ENCODE measurements at places on chromosomes 16 and 17. TPM values are rescaled to one million over a fixed set of nuclear protein-coding genes. Genes with fewer than 3 reads are reported as not detected.

- no peak for DNase-seq
- no peak overlapping the region for H3K27ac ChIP-seq
- no peaks in the 10 kb centered on the region for H3K4me1 ChIP-seq
- no peaks in the 10 kb centered on the region for H3K27me3 ChIP-seq
- peaks cover 8% of the 10 kb centered on the region for H3K36me3 ChIP-seq
These were observed 16.1 kb downstream of the GDE1 start for GRCh38 chr16:19505600-19506303.

DNA sequence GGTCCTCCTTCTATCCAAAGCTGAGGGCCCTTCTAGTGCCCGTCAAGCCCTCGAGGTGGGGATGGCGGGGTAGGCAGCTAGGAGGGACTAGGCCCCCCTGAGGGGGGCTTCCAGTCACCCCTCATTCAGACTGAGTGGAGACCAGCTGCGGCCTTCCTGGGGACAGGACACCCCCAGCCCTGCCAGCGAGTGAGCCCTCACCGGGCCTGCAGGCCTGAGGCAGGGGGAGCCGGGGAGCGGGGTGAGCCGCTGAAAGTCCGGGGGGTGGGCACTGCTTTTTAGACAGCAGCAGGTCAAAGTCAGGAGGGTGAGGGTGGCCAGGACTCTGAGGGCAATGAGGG is 8.7 kb upstream of the KREMEN2 start:
- no peak overlapping the region for H3K4me3 ChIP-seq
- H3K4me1 ChIP-seq: no peaks in the 10 kb centered on the region
- H3K27ac ChIP-seq: no peak overlapping the region
- H3K36me3 ChIP-seq: peaks cover under 1% of the 10 kb centered on the region

DNA sequence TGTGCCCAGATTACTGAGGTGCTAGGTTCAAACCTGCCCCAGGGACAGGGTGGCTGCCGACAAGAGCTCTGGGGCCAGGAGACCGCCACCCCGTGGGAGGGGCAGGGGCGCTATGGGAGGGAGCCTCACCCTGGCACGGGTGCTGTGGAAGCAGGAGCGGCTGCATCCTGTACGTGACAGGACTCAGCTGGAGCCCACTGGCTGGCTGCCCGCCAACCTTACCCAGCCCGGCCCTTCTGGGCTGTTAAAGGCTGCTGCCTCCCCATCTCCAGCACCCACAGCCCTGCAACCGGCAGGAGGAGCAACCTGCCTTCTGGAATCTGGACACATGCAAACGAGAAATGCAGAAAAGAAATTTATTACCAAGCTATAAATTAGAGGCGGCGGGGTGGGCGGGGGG is 11.2 kb downstream of the PAM16 start:
- H3K36me3 ChIP-seq: peaks cover 32% of the 10 kb centered on the region
- no peaks in the 10 kb centered on the region for H3K27me3 ChIP-seq
- DNase-seq: no peak
- no peak overlapping the region for H3K4me3 ChIP-seq

DNA sequence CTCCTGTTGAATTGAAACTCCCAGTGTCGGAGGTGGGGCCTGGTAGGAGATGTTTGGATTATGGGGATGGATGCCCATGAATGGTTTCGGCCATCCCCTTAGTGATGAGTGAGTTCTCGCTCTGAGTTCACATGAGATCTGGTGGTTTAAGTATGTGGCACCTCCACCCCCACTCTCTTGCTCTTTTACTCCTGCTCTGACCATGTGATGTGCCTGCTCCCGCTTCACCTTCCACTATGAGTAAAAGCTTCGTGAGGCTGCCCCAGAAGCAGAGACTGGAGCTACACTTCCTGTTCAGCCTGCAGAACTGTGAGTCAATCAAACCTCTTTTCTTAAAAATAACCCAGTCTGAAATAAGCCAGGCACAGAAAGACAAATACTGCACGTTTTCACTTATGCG is 512.4 kb downstream of the HS3ST4 start:
- H3K27ac ChIP-seq: no peak overlapping the region
- H3K36me3 ChIP-seq: no peaks in the 10 kb centered on the region
- H3K4me3 ChIP-seq: no peak overlapping the region
- H3K4me1 ChIP-seq: no peaks in the 10 kb centered on the region

- DNase-seq: no peak
- no peak overlapping the region for H3K27ac ChIP-seq
- H3K4me1 ChIP-seq: no peaks in the 10 kb centered on the region
- H3K36me3 ChIP-seq: no peaks in the 10 kb centered on the region
These were observed 18.3 kb upstream of the GNA13 start for GRCh38 chr17:65074778-65075250.

- H3K4me3 ChIP-seq: peak within 1 kb of the TSS; percentile 60
- DNase-seq: peak; percentile 98
- no peaks in the 10 kb centered on the region for H3K36me3 ChIP-seq
- H3K27me3 ChIP-seq: no peaks in the 10 kb centered on the region
These were observed at the start of gene CEP131 for GRCh38 chr17:81222906-81223761. Gene CEP131 (minus strand): TSS chr17:81222965. CDS start chr17:81220056, 2,909 bp downstream.

DNA sequence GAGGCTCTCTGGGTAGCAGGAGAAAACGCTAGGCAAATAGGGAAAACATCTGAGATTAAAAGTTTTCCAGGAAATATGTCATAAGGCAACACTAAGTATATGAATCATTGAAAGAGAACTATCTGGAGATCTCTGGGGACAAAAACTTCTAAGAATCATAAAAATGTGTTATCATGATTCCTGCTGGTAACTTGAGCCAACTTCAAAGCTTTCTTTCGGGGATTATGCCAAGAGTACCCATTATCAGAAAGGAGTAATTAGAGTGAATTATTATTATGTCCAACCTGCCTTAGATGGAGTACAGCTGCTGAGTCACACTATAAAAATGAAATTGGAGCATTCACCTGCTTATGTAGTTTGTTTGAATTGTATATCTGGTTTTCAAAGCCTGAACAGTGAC is 488.5 kb upstream of the SOX9 start:
- no peaks in the 10 kb centered on the region for H3K27me3 ChIP-seq
- no peak overlapping the region for H3K4me3 ChIP-seq
- H3K36me3 ChIP-seq: no peaks in the 10 kb centered on the region
- no peak for DNase-seq

DNA sequence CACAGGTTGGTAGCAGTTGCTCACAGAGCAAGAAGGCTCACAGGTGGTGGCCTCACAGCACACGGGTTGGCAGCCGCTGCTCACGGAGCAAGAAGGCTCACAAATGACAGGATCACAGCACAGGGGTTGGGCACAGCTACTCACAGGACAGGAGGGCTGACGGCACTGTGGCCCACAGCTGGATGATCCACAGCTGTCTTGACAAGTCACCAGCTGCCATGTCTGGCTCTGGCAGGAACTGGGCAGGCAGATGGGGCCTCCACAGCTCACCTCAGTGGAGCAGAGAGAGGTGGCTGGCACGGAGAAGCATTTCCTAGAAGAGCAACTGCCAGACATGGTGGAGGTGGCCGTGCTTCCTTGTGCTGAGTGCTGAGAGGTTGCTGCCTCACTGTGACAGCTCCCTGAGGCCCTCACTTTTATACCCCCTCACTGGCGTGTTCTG is at the start of gene KRTAP16-1:
KRTAP16-1 (minus strand) TSS at position 392 of the 442 bp plus-strand sequence; CDS start at position 336, 56 bp downstream.
- no peak for DNase-seq
- H3K27ac ChIP-seq: peak within 1 kb of the TSS; percentile 75
- H3K27me3 ChIP-seq: no peaks in the 10 kb centered on the region

- DNase-seq: no peak
- H3K27me3 ChIP-seq: no peaks in the 10 kb centered on the region
- no peaks in the 10 kb centered on the region for H3K36me3 ChIP-seq
- H3K27ac ChIP-seq: no peak overlapping the region
- no peak overlapping the region for H3K4me3 ChIP-seq
- peaks cover 20% of the 10 kb centered on the region for H3K4me1 ChIP-seq
These were observed 4.2 kb downstream of the DPH1 start for GRCh38 chr17:2034157-2034556.

DNA sequence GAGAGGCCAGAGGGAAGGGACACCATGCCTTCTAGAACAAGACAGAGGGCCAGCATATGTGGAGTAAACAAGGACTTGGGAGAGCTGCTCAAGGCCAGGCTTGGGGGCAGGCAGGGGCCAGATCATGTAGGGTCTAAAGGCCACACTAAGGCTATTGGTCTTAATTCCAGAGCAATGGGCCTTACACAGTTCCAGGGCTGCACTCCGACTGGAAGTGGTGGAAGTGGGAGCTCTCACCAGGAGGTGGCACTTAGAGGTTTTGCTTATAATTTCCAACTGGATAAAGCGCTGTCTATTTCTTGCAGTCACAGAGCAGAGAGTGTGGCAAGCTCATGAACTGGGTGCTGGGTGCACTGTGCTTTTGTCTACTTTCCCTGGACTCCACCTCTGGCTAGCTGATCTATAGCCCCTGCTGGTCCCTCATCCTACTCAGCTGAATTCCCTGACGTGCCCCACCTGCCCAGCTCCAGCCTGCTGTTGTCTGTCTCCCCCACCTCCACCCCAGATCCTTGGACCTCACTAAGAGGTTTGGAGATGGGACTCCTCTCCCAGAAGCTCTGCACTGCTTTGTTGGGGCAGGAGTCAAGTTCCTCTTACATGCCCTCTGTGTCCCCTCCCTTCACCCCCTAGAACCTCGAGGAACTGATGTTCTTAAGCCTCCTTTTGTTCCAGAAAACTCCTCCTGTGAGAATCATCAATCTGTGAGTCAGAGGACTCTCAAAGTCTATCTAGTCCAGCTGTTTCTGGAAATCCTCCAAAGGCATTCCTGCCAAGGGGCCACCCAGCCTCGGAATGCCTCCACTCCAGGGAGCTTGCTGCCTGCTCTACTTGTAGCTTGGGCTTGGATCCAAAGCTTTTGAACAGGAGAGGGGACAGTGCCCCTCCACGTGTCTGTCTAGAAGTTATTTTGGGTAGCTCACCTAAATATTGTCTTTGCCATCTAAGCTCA is 48.1 kb upstream of the KSR1 start:
- no peak for DNase-seq
- H3K4me1 ChIP-seq: no peaks in the 10 kb centered on the region
- H3K4me3 ChIP-seq: no peak overlapping the region
- no peaks in the 10 kb centered on the region for H3K27me3 ChIP-seq
- H3K27ac ChIP-seq: no peak overlapping the region
- no peaks in the 10 kb centered on the region for H3K36me3 ChIP-seq

- peaks cover 4% of the 10 kb centered on the region for H3K27me3 ChIP-seq
- H3K4me3 ChIP-seq: no peak within 1 kb of the TSS
- H3K27ac ChIP-seq: no peak within 1 kb of the TSS
- H3K36me3 ChIP-seq: no peaks in the 10 kb centered on the region
- no peak for DNase-seq
- no peaks in the 10 kb centered on the region for H3K4me1 ChIP-seq
These were observed at the start of gene TMEM235 for GRCh38 chr17:78230996-78231935. Gene TMEM235 (plus strand): TSS chr17:78231631. CDS start chr17:78232024, 393 bp downstream.

DNA sequence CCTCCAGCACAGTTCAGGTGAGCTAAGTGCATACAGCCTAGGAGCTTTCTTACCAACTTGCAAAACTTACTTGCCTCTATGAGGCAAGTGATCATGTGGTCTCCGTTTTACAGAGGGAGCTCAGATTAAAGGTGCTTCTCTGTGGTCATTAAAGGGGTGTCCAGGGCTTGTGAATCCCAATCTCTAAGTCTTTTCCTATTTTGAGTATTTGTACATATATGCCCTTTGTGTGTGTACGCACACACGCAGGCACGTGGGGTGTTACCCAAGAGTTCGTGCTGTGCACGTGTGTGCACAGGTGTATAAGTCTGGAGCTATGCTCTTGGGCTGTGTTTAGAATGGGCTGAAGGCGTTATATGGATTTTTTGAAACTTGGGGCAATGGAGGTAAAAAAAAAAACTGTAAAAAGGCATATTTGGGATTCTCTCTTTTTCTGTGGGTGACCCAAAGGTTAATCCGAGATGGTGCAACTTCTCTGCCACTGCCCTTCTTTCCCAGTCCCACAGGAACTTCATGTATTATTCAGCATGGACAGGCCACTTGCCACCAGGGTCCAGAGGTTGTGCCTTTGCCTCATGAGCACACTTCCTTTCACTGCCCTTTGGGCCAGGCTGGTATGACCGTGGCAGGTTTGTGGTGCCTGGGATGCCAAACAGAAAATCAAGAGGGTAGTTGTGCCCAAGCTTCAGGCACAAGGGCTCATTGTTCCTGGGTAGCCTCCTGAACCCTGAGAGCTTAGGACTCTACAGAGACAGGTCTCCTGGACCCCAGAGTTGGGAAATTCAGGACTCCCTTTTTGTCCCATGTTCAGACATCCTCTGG is 1.5 kb downstream of the ABCC3 start:
- no peak overlapping the region for H3K27ac ChIP-seq
- no peak for DNase-seq
- H3K4me1 ChIP-seq: no peaks in the 10 kb centered on the region
- no peaks in the 10 kb centered on the region for H3K36me3 ChIP-seq
- H3K4me3 ChIP-seq: no peak overlapping the region

DNA sequence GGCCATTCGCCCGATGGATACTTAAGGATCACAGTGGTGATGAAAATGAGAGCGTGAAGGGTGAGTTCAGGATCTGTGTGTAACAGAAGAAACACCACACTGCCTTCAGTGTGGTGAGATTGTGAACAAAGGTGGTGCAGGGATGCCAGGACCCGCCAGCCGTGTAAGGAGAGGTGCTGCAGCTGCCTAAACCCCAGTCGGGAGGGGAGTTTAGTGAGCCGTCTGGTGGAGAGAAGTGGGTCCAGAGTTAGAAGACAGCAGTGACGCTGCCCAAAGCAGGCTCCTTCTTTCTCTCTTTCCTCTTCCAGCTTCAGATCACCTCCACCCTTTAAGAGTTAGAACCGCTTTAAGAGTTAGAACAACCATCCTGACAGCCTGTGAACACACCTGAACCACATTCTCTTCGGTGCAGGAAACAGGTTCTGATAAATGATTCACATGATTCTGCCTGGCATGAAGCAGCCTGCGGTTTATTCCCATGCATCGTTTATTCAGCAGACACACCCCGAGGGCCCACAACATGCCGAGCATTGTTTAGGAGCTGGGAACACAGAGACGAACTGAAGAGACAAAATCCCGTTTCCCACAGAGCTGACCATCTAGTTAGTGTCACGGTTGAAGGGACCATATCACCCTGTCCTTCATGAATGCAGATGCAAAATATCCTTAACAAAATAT is 84.0 kb upstream of the DNAH17 start:
- no peaks in the 10 kb centered on the region for H3K36me3 ChIP-seq
- no peaks in the 10 kb centered on the region for H3K27me3 ChIP-seq
- H3K27ac ChIP-seq: no peak overlapping the region
- no peak overlapping the region for H3K4me3 ChIP-seq

- no peak overlapping the region for H3K4me3 ChIP-seq
- DNase-seq: no peak
- no peaks in the 10 kb centered on the region for H3K36me3 ChIP-seq
- no peaks in the 10 kb centered on the region for H3K4me1 ChIP-seq
These were observed 77.1 kb downstream of the USP31 start for GRCh38 chr16:23072084-23072599.

GRCh38 chr16:11781773-11782172 is 15.3 kb downstream of the ZC3H7A start:
- H3K36me3 ChIP-seq: no peaks in the 10 kb centered on the region
- H3K27ac ChIP-seq: peak overlapping the region; percentile 96
- no peak for DNase-seq
- H3K27me3 ChIP-seq: no peaks in the 10 kb centered on the region

Gene PRSS36
- 2.9 TPM for total RNA-seq

Gene ANKRD40CL
- total RNA-seq: not detected

Gene PRAC1
- total RNA-seq: not detected

Gene CCDC200
- total RNA-seq: 0.72 TPM

Gene TBC1D3C
- total RNA-seq: not detected

Measured in naive thymus-derived CD4-positive, alpha-beta T cell (primary cell).